ENCODE measurements at places on chromosomes 12 and 14. TPM values are rescaled to one million over a fixed set of nuclear protein-coding genes. Genes with fewer than 3 reads are reported as not detected.

- no peak overlapping the region for H3K27ac ChIP-seq
- H3K36me3 ChIP-seq = no peaks in the 10 kb centered on the region
Measured at GRCh38 chr14:68124979-68125731, 305.6 kb downstream of the RAD51B start.

- no peaks in the 10 kb centered on the region for H3K27me3 ChIP-seq
- no peak overlapping the region for H3K27ac ChIP-seq
- no peak for DNase-seq
- H3K4me1 ChIP-seq = no peaks in the 10 kb centered on the region
- H3K4me3 ChIP-seq = no peak overlapping the region
- H3K36me3 ChIP-seq = no peaks in the 10 kb centered on the region
Measured at GRCh38 chr12:129851296-129851695, 52.5 kb downstream of the TMEM132D start.

- H3K4me3 ChIP-seq = no peak overlapping the region
- H3K4me1 ChIP-seq = peaks cover 10% of the 10 kb centered on the region
- no peaks in the 10 kb centered on the region for H3K27me3 ChIP-seq
- DNase-seq = no peak
- no peaks in the 10 kb centered on the region for H3K36me3 ChIP-seq
- H3K27ac ChIP-seq = no peak overlapping the region
Measured at GRCh38 chr12:108447168-108447832, 67.8 kb upstream of the FICD start.

GRCh38 chr14:47833011-47833410 lies 157.6 kb upstream of the MDGA2 start:
- H3K4me3 ChIP-seq = no peak overlapping the region
- H3K27ac ChIP-seq = no peak overlapping the region
- H3K27me3 ChIP-seq = no peaks in the 10 kb centered on the region
- H3K4me1 ChIP-seq = no peaks in the 10 kb centered on the region

GRCh38 chr14:50832935-50833630 lies 2.1 kb upstream of the NIN start:
- no peak overlapping the region for H3K4me3 ChIP-seq
- H3K27ac ChIP-seq = no peak overlapping the region
- H3K27me3 ChIP-seq = peaks cover 44% of the 10 kb centered on the region
- H3K4me1 ChIP-seq = peaks cover 17% of the 10 kb centered on the region
- DNase-seq = no peak

DNA sequence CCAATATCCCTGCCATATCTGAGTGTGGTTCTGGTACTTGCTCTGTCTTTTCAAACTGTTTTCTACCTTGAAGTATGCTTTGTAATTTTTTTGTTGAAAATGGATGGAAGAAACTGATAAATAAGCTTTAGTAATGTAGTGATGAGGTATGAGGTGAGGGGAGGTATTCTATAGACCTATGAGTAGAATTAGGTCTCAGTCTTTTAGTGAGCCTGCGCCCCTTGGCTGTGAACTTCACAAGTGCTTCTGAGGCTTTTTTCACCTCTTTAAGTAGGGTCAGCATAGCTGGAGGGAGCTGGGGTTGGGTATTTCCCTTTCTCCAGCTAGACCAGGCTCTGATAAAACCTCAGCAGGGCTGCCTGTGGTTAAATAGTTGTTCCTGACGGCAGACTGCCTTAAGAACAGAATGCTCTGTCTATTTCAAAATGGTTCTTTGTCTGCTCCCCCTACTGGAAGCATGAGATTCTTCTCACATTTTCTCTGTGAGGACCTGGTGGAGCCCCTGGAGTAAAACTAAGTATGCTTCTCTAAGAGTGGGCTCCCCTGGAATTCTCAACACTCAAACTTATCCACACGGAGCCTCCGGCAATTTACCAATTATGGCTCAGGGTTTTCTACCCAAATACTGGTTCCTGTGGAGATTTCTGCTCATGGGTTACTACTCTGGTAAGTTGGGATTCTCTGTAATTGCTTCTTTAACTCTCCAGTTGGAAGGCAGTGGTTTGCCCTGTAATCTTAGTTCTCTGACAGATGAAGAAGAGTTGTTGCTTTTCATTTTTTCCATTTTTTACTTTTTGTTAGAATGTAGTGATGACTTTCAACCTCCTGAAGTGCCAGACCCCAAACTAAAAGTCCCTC lies 13.1 kb downstream of the KRT5 start:
- peak; percentile 63 for DNase-seq
- H3K27me3 ChIP-seq = no peaks in the 10 kb centered on the region
- no peak overlapping the region for H3K27ac ChIP-seq
- H3K4me3 ChIP-seq = no peak overlapping the region

GRCh38 chr12:3920351-3921150 lies 47.4 kb upstream of the PARP11 start:
- H3K4me1 ChIP-seq = no peaks in the 10 kb centered on the region
- no peaks in the 10 kb centered on the region for H3K27me3 ChIP-seq
- H3K36me3 ChIP-seq = no peaks in the 10 kb centered on the region
- H3K27ac ChIP-seq = no peak overlapping the region
- H3K4me3 ChIP-seq = no peak overlapping the region

- H3K36me3 ChIP-seq = no peaks in the 10 kb centered on the region
- DNase-seq = no peak
- no peak overlapping the region for H3K27ac ChIP-seq
- peaks cover 24% of the 10 kb centered on the region for H3K4me1 ChIP-seq
- no peaks in the 10 kb centered on the region for H3K27me3 ChIP-seq
Measured at GRCh38 chr14:93084866-93085857, 30.6 kb downstream of the ITPK1 start.

DNA sequence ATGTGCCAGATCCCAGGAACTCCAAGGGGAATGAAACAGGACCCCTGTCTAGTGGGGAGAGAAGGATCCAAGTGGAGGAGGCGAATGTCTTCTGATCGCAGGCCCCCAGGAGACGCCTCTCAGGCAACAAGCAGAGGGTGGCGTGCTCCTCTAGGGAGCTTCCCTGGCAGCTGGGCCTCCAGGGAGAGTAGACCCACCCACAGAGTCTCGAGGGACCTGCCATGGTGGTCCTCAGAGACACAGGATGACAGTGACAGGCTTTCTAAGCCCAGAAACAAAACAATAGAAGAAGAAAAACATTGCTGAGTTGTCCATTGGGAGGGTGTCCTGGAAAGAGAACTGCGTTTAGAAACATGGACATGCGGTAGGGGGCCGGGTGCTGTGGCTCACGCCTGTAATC lies 140.6 kb upstream of the MAP1LC3B2 start:
- H3K27me3 ChIP-seq = no peaks in the 10 kb centered on the region
- H3K4me3 ChIP-seq = no peak overlapping the region
- H3K36me3 ChIP-seq = no peaks in the 10 kb centered on the region
- H3K27ac ChIP-seq = no peak overlapping the region

DNA sequence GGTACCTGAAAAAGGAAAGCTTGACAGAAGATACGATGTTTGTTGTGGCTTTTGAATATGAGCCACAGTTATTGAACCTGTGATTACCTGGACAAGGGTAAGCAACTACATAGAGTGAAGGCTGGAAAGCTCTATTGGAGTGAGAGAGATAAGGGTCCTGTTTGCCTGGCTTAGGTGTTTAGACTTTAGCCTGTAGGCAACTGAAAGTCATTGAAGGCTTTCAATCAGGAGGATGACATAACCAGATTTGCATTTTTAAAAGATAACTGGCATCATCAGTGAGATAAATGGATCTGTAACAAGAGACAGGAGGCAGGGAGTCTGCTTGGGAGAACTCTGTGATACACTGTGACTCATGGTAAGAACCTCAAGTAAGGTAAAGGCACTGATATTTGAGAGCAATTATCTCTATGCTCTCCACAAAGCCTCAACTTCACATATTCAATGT lies 128.9 kb upstream of the SOX5 start:
- no peaks in the 10 kb centered on the region for H3K36me3 ChIP-seq
- H3K27me3 ChIP-seq = no peaks in the 10 kb centered on the region
- no peak overlapping the region for H3K4me3 ChIP-seq
- peaks cover 60% of the 10 kb centered on the region for H3K4me1 ChIP-seq
- no peak overlapping the region for H3K27ac ChIP-seq

DNA sequence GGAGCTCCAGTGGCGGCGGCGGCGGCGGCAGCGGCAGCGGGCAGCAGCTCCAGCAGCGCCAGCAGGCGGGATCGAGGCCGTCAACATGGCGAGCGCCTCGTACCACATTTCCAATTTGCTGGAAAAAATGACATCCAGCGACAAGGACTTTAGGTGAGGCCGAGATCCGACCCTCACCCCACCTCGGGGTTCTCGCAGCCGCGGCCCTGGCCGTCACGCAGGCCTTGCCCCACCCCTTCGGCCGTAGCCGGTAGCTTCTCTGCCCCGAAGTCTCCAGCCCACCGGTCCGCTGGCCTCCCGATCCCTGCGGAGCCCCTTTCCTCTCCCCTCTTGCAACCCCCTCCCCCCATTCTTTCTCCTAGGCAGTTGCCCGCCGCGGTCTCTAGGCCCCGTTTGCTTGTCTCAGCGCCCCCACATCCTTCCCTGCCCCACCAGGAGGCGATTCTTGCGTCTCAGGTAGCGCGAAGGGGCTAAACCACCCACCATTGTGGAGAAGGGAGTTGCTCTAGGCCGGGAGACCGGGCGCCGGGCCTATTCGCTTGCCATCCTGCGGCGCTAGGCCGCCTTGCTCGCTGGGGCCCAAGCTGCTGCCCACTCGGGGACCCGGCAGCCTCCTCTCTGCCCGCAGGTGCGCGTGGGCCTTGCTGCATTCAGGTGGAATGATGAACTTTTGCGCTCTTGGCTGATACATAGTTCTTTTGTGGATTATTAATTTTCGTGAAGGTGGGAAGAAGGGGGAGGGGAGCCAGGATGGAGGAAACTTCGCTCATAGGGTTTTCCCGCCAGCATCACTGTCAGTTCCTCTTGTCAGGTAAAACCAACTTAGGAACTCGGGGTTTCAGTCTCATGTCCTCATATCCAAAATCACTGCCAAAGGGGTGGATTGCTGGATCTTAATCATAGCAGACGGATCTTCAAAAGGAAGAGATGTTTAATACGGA lies 745 bp downstream of the CAND1 start:
- peak overlapping the region; percentile 91 for H3K4me3 ChIP-seq
- no peaks in the 10 kb centered on the region for H3K36me3 ChIP-seq
- H3K4me1 ChIP-seq = peaks cover 26% of the 10 kb centered on the region

GRCh38 chr14:86153480-86153879 lies 623.5 kb downstream of the FLRT2 start:
- no peak overlapping the region for H3K4me3 ChIP-seq
- H3K36me3 ChIP-seq = no peaks in the 10 kb centered on the region
- DNase-seq = peak; percentile 30
- H3K4me1 ChIP-seq = no peaks in the 10 kb centered on the region
- no peaks in the 10 kb centered on the region for H3K27me3 ChIP-seq

GRCh38 chr14:74593241-74593953 lies 18.6 kb downstream of the LTBP2 start:
- DNase-seq = no peak
- no peaks in the 10 kb centered on the region for H3K4me1 ChIP-seq
- H3K4me3 ChIP-seq = no peak overlapping the region
- H3K36me3 ChIP-seq = no peaks in the 10 kb centered on the region

- H3K4me3 ChIP-seq = no peak overlapping the region
- no peak for DNase-seq
- peaks cover 15% of the 10 kb centered on the region for H3K27me3 ChIP-seq
- peaks cover 3% of the 10 kb centered on the region for H3K4me1 ChIP-seq
- no peaks in the 10 kb centered on the region for H3K36me3 ChIP-seq
- no peak overlapping the region for H3K27ac ChIP-seq
Measured at GRCh38 chr12:114512351-114512750, 106.4 kb upstream of the TBX5 start.

DNA sequence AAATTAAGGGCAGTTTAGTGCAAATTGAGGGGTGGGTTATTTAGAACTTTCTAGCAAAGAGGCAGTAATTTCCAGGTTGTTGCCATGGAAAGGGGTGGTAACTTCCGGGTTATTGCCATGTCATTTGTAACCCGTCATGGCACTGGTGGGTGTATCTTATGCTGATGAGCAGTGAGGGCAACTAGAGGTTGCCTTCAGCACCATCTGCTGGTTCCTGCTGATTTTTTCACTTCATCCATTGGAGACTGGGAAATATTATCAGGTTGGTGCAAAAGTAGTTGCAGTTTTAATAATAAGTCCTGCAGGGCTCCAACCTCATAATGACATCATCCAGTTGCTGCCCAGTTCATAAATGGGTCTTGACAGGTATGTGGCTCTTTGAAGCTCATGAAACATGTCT lies 24.4 kb upstream of the SERPINA4 start:
- no peak for DNase-seq
- no peaks in the 10 kb centered on the region for H3K36me3 ChIP-seq
- peaks cover 4% of the 10 kb centered on the region for H3K4me1 ChIP-seq
- no peak overlapping the region for H3K4me3 ChIP-seq

- no peaks in the 10 kb centered on the region for H3K36me3 ChIP-seq
- peaks cover 71% of the 10 kb centered on the region for H3K27me3 ChIP-seq
- H3K27ac ChIP-seq = no peak overlapping the region
Measured at GRCh38 chr14:74244115-74244514, 4.9 kb downstream of the VSX2 start.

GRCh38 chr12:70418101-70418500 lies 52.0 kb downstream of the KCNMB4 start:
- H3K4me3 ChIP-seq = no peak overlapping the region
- no peaks in the 10 kb centered on the region for H3K27me3 ChIP-seq
- no peak for DNase-seq

DNA sequence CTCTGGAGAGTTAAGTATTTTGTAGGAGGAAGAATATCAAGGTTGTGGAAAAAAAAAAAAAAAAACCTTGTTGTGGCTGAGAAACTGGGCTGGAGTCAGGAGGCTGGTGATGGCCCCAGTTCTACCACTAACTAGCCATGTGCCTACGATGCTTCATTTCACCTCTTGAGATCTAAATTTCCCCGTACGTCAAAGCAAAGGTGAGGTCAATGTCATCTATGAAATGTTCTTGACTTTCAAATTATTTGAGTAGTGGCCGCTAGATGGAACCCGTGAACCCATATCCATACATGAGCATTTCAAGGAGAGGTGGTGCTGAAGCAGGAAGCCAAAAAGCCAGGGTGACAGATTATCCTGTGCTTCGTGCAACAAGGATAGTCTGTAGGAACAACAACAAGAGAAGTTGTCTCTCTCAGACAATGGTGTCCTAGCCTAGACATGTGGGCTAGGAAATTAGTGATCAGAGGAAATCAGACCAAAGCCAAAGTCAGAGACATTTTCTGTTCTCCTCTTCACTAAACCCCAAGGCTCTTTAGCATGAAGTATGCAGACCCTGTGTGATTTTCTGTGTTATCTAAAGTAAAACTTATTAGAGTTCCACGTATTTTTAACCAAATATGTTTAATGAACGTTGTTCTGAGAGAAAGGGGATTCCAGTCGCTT lies 95.5 kb upstream of the ETV6 start:
- H3K27ac ChIP-seq = no peak overlapping the region
- H3K27me3 ChIP-seq = no peaks in the 10 kb centered on the region
- H3K4me1 ChIP-seq = peaks cover 6% of the 10 kb centered on the region
- no peak overlapping the region for H3K4me3 ChIP-seq
- DNase-seq = peak; percentile 48

GRCh38 chr12:3473844-3474243 lies 17.2 kb upstream of the PRMT8 start:
- H3K4me1 ChIP-seq = peaks cover 7% of the 10 kb centered on the region
- H3K27ac ChIP-seq = no peak overlapping the region
- no peak for DNase-seq
- H3K27me3 ChIP-seq = no peaks in the 10 kb centered on the region

ORAI1 gene
- total RNA-seq = 10.6 TPM

ARMH4 gene
- total RNA-seq = 23.0 TPM

ART4 gene
- total RNA-seq = not detected

CFAP251 gene
- 1.5 TPM for total RNA-seq

CMA1 gene
- total RNA-seq = not detected

SIX6 gene
- total RNA-seq = 1.4 TPM

RTN1 gene
- total RNA-seq = 18.6 TPM

ATP6V1D gene
- 79.9 TPM for total RNA-seq
